ENCODE measurements at places on chromosomes 5 and 9.

DNA sequence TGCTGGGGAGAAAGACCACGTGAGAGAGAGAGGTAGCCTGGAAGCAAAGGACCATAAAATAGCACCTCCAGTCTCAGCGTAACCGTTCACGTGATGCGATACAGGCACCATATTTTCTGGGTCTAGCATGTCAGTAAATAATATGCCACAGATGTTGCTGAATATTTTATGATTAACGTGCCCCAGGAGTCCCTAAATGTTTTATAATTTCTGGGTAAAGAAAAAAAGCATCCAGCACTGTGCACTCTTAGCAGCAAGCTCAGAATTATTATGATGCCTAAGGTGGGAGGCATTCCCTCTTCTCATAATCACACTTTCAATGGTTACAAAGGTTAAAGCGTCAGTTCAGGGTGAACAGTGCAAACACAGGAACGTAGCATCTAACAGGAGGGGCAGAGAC lies 121.8 kb downstream of the CAVIN4 start:
- DNase-seq, result no peak

DNA sequence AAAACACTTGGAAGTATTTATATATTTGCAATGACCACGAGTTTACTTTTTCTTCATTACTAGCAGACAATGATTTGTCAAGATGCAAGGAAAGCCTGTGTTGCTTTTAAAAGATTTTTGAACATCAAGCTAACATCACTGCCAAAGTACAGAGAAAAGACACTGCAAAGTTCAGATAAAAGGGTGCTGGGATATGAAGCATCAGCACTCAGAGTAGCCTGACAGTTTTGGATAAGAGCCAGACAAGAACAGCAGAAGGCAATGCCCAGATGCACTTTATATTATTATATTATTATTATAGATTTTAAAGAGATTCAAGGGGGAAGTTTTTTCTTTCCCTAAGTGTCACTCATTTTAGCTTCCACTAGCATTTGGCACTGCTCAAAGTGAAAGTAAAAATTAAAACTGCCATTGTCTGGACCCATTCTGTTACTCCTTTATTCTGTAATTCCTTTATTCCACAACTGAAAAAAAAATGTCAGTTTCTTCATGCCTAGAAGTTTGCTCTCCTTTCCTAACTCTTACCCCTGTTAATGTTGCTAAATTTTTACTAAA lies 240.6 kb downstream of the EFNA5 start:
- DNase-seq, result no peak

- DNase-seq, result peak; percentile 6
Measured at GRCh38 chr5:73093943-73094342, 26.4 kb upstream of the TMEM171 start.

DNA sequence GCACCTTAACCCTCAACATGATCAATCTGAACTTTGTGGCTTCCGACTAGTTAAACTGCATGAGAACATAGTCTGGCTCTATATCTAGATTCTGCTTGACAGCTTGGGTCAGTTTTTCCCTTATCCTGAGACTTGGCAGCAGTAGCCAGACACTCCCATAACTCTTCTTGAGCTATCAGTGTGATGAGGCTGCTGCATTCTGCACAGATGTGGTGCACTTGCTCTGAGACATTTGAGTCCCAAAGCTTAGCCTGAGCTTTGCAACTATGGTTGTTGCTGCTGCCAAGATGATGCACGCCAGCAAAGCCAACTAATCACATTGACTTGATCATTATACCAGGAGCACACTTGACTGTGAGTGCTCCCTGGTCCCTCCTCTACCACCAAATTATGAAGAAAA lies 36.2 kb downstream of the MOCS2 start:
- no peak for DNase-seq

DNA sequence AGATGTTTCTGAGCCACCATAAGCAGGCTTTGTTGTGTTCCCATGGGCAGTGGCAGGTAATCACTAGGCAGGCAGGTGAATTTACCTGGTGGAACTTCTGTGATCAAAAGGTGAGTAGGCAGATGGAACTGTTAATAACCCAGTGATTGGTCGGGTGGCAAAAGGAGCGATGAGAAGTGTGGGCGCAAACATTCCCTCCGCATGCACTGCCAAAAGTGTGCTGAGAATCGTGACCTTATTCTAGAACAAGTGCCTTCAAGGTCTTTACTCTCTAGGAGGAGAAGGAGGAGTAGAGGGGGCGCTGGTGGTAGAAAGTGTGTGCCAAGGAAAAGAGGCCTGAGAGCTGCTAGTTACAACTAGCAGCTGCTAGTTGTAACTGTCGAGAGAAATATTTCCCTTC lies 3.3 kb downstream of the OTULINL start:
- DNase-seq, result no peak

DNA sequence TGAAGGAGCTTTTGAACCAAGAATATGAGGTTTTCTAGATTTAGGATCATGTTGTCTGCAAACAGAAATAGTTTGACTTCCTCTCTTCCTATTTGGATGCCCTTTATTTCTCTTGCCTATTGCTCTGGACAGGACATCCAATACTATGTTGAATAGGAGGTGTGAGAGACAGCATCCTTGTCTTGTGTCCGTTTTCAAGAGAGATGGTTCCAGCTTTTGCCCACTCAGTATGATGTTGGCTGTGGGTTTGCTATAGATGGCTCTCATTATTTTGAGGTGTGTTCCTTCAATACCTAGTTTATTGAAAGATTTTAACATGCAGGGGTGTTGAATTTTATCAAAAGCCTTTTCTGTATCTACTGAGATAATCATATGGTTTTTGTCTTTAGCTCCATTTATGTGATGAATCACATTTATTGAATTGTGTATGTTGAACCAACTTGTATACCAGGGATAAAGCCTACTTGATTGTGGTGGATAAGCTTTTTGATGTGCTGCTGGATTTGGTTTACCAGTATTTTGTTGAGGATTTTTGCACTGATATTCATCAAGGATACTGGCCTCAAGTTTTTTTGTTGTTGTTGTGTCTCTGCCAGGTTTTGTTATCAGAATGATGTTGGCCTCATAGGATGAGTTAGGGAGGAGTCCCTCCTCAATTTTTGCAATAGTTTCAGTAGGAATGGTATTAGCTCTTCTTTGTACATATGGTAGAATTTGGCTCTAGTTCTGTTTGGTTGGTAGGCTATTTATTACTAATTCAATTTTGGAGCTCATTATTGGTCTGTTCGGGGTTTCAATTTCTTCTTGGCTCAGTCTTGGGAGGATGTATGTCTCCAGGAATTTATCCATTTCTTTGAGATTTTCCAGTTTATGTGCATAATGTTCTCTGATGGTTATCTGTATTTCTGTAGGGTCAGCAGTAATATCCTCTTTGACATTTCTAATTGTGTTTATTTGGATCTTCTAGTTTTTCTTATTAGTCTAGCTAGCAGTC lies 41.2 kb upstream of the IFNE start:
- no peak for DNase-seq

DNA sequence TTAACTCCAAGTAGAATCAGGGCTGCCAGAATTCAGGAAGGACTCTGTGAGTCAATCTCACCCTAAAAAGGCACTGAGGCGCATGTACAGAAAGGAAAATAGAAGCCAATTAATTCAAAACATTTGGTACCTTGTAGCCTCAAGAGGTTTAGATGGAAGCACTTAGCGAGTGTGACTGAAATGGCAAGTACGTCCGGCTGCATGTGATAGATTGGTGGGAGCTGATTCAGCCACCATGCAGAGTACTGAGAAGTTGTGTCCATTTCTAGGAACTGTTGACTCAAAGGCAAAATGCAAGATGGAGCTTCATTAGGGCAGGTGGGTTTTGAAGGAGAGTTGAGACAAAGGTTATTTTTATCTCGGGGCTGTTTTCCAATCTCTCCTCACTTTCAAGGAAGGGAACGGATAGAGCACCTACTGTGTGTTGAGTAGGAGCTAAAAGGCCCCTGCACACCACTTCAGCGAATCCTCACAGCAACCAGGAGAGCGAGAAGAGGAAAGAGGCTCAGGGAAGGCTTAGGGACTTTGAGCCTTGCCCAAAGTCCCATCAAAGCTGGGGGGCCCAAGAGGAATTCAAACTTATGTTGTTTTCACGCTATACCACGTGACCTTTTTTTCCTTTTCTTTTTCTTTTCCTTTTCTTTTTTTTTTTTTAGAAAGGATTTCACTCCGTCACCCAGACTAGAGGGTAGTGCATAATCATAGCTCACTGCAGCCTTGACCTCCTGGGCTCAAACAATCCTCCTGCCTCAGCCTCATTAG lies 34.6 kb upstream of the CPEB4 start:
- no peak for DNase-seq

- DNase-seq, result no peak
Measured at GRCh38 chr9:114229295-114229694, 74.0 kb downstream of the COL27A1 start.

GRCh38 chr5:89934069-89934468 lies 475.5 kb downstream of the CETN3 start:
- no peak for DNase-seq

All from activated naive CD8-positive, alpha-beta T cell treated with anti-CD3 and anti-CD28 coated beads for 36 hours (primary cell).